ENCODE measurements at places on chromosomes 13 and 19.

DNA sequence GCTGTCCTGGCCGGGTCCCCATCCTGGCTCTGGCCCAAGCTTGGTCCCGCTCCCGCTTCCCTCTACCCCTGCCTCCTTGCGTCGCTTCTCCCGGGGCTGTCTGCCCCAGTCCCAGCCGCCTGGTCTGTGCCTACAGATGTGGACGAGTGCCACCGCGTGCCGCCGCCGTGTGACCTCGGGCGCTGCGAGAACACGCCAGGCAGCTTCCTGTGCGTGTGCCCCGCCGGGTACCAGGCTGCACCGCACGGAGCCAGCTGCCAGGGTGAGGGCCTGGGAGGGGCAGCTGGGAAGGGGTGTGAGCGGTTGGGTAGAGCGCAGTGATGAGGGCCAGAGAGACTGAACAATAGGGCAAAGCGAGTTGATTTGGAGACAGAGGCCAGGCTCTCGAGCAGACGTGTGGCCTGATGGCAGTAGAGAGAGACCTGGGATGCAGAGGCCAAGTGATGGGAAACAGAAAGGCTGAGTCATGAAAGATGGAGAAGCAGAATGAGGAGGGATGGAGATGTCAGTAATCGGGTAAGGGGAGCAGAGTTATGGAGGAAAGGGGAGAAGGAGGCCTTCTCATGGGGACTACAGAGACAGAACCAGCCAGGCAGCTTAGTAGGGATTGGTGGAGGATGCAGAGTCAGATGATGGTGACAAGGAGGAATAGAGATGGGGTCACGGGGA is 9.4 kb downstream of the LTBP4 start:
- no peak for DNase-seq

DNA sequence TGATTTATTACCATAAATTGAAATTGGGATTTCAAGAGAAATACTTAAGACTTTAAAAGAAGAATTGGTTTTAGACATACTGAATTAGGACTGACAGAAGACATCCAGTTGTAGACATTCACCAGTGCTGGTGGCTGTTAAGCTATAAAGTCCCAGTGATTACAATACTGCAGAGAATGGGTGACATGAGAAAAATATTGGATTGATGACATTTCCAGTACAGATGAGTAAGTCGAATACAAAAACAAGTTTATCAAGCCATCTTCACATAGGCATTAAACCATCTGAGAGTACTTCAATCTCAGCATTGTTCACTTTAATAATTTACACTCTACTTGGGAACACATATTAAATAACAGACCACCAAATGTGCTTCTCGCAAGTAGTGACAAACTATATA is 66.8 kb downstream of the TBC1D4 start:
- DNase-seq, result no peak

GRCh38 chr19:29629836-29630534 is 23.9 kb downstream of the POP4 start:
- no peak for DNase-seq

- DNase-seq, result no peak
Observed at GRCh38 chr13:110290826-110291225, 16.1 kb downstream of the COL4A1 start.

- no peak for DNase-seq
Observed at GRCh38 chr13:79913141-79913827, 427.6 kb downstream of the SPRY2 start.

DNA sequence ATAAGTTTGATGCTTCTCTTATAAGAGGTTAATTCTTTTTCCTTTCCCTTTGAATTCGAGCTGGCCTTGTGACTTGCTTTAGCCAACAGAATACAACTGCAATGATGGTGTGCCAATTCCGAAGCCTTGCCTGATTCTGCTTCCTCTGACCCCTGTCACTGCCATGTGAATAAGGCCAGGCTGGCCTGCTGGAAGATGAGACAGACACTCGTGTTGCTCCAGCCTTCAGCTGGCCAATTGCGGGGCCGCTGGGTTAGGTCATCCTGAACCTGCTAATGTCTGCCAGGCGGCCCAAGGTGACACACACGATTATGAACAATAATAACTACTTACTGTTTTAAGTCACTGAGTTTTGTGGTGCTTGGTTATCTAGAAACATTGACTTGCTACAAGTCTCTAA is 352.0 kb downstream of the MYO16 start:
- no peak for DNase-seq

GRCh38 chr19:34348899-34349487 is 16.0 kb upstream of the GPI start:
- no peak for DNase-seq

- DNase-seq, result no peak
Observed at GRCh38 chr13:29487466-29488454, 107.7 kb downstream of the SLC7A1 start.

DNA sequence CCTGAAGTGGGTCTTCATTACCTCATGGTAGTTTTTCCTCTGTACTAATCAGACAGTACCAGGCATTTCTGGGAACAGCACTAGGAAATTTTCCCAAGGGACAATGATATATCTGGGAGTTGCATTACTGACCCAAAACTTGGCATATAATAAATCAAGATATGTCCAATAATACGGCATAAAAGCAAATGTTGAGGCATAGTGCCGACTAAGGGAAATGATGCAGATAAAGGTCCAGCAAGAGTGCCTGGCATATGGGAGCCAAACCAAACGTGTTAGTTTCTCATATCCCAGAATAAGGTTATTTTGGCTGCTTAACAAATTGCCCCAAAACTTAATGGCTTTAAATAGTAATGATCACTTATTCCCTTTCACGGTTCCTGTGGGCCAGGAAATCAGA is 12.1 kb upstream of the TDRD3 start:
- DNase-seq, result no peak

- DNase-seq, result no peak
Observed at GRCh38 chr13:50805805-50806204, 37.7 kb downstream of the DLEU7 start.

GRCh38 chr19:56294549-56294948 is 20.1 kb downstream of the ZSCAN5A start:
- DNase-seq, result no peak

GRCh38 chr13:50257646-50258045 is 242.4 kb downstream of the KCNRG start:
- no peak for DNase-seq

GRCh38 chr13:51665456-51665855 is 81.2 kb downstream of the WDFY2 start:
- no peak for DNase-seq

DNA sequence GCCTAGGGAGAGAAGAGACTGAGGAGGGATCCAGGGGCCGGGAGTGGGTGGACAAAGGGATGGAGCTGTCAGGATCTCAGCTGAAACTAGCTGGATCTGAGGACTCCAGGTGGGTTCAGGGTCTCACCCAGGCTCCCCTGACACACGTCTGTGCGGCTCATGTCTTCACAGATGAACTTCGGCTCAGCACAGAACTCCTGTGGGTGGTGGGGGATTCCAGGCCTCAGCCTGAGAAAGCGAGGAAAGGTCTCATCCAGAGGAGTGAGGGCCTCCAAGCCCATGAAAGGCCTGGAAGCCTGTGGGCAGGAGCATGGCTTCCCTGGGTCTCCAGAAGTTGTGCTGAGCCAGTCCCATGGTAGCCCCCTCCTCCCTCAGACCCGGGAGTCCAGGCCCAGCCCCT is 1.4 kb downstream of the CAPN12 start:
- DNase-seq, result no peak

Measured in hepatocyte (in vitro differentiated cells).